ENCODE measurements at places on chromosomes 12 and 14.

- DNase-seq = no peak
Observed at GRCh38 chr14:92435154-92435553, 78.4 kb upstream of the RIN3 start.

DNA sequence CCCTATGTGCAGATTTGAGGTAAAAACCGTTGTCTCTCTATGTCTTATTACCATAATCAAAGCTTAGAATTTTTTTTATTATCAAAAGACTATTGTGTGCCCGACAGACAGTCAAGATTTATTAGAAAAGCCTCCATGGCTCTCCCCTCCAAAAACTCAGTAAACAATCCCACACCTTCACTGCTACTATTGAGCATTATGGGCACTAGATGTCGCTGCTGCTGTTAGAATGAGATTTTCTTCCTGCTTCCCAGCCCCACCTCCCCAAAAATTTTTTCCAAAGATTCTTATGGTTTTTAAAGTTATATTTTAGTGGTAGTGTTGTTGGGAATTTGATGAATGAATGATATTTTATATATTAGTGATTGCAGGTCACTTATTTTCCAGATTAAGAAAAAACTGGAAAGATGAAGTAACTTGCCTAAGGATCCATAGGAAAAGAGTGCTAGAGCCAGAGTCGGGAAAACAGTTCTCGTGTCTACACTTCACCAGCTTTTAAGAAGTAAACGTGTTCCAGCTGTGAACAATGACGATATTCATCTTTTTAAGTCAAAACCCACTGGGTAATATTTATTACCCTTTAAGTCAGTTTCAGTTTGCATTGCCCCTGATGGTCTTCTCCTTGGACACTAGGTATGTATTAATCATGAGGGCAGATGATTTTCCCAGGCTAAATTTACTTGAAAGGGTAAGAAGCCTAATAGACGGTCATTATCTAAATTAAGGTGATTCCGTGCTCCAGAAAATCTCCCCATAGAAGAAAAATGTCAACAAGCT is 12.2 kb upstream of the FOXG1 start:
- peak; percentile 83 for DNase-seq

GRCh38 chr12:211142-211465 is 2.9 kb downstream of the SLC6A12 start:
- DNase-seq = no peak

- DNase-seq = no peak
Observed at GRCh38 chr12:10612110-10612509, 1.3 kb downstream of the MAGOHB start.

- no peak for DNase-seq
Observed at GRCh38 chr14:24254630-24255392, 8.2 kb downstream of the TGM1 start.

DNA sequence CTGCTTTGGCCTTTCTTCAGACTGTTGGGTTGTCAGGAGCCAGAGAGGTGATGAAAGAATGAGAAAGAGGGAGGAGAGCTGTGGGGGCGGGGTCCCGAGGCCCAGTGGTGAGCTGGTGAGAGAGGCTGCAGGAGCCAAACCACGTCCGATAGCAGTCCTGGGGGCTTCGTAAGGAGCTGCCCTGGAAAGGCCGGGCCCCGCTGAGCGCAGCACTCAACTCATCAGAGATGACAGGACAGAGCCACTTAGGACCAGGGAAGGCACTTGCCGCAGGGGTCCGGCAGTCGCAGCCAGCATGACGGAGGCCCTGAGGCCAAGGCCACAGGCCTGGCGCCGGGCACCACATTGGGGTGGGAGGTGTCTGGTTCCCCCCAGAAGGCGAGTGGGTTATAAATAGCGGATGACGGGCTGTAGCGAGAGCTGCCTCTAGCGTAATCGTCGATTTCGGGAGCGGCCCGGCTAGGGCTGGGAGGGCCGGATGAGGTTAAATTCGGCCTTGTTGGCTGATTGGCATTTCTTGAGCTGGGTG is 179.0 kb downstream of the TSPAN9 start:
- DNase-seq = no peak

GRCh38 chr14:77284466-77284865 is 13.5 kb upstream of the NGB start:
- no peak for DNase-seq

GRCh38 chr12:10069976-10070375 is 28.8 kb downstream of the CLEC1A start:
- no peak for DNase-seq

DNA sequence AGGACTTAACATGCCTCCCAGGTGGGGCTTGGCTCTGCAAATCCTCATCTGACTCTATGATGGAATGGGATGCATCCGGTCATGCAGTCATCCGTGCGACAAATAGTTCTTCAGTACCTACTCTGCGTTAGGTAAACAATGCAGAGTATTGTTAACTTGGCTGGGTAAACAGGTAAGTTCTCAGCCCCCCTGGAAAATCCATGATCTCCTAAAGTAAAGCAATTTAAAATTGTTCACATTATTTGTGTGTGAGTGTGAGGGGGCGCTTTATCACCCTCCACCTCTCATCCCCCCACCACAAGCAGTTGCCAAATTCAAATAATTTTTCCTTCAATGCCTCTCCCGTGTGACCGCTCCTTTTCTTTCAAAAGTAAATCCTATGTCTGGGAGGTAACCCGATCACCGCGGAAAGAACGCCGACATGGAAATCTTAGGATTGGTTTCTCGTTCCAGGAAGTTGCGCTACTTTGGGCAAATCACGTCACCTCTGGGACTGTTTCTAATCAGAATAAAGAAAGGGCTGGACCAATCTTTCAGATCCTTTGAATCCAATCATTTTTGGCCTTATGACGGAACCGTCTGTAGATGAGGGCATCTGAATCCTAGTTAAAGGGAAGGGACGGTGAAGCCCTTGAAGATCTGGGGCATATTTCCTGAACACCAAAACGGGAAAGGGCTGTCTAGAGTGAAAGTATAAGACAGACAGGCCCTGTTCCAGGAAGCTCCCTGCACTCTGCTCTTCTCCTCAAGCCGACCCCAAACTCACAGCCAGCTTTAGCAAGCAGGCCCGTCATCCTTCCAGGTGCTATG is 44.0 kb upstream of the SINHCAF start:
- DNase-seq = no peak

DNA sequence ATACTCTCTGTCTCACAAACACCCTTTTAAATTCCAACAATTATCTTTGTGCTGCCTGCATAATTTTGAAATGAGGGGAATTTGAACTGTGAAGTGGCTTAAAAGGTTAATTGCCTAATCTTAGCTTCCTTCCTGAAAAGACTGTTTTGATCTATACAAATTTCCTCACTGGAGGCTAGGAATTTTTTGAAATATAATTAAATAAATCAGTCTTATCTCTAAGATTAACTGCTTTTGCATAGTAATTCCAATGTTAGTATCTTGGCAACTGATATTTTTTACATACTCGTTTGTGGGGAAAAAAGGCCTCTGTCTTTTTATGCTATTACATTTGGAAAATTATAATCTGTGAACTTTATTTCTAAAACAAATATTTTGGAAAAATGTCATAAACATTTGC is 498.5 kb downstream of the TMTC2 start:
- DNase-seq = no peak

DNA sequence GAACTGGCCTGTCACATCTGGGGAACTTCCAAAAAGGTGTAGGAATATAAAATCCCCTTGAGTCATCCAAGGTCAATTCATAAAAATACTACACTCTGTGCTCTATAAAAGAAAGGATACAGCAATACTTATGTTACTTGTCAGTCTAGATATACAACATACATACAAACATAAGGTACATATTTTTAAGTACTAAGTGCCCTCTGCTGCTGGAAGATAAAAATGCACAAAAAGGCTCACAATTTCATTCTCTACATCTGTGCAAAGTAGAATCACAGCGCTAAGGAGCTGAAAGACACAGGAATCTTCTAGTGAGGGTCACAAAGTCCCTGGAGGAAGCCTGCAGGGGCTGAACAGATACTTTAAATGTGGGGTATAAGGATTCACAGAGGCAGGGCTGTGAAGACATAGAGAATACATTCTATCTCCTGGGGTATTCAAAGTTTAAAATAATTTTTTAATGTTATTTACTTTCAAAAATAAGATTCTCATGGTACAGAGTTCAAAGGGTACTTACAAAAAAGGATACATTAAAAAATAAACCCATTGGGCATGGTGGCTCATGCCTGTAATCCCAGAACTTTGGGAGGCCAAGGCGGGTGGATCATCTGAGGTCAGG is 10.2 kb upstream of the GOLGA5 start:
- peak; percentile 83 for DNase-seq

DNA sequence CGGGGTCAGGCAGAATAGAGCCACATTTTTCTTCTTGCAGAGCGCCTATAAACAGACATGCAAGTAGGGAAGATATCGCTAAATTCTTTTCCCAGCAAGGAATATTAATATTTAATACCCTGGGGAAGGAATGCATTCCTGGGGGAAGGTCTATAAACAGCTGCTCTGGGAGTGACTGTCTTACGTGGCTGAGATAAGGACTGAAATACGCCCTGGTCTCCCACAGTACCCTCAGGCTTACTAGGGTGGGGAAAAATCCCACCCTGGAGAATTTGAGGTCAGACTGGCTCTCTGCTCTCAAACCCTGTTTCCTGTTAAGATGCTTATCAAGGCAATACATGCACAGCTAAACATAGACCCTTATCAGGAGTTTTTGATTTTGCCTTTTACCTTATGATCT is 262.3 kb downstream of the CEP128 start:
- DNase-seq = no peak

DNA sequence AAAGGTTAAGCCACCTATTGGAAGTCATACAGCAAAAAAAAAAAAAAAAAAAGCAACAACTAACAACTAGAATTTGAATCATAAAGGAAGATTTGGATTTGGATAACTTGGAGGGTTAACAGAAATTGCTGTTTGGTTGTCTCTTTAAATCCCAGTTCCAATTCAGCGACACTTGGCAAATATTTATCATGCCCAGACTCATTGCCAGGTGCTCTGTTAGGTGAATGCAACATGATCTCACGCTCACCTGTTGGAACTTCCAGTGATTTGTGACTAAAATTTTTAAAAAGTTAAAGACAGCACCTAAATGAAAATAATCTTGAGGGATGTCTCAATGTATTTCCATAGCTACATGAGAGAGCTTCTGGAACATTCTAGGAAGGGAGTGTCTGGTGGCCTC is 103.7 kb downstream of the TBX3 start:
- no peak for DNase-seq

- DNase-seq = no peak
Observed at GRCh38 chr12:29566441-29566840, 69.0 kb upstream of the OVCH1 start.

- DNase-seq = no peak
Observed at GRCh38 chr12:49969651-49970429, 2.9 kb upstream of the AQP6 start.

- no peak for DNase-seq
Observed at GRCh38 chr12:9180810-9181209, 27.4 kb downstream of the PZP start.

DNA sequence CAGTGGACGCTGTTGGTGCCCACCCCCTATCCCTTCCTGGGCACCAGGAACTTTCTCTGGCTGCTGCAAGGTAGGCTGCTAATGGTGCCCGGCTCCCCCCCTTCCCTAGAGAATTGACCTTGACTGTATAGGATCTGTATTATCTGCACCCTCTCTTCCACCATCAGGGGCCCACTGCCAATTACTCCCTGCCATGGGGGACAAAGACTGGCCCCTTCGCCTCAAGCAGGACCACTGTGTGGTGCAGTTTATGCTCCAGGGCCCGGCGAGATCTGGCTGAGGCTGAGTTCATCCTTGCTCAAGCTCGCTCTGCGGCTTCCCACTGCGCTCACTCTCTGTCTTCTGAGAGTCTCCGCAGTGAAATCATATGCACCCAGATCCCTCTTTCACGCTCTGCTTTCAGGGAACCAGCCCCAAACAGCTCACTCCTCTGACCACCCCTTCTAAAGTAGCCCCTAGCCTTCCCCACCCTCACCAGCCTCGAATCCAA is 95.2 kb downstream of the LGMN start:
- no peak for DNase-seq

GRCh38 chr14:81344481-81345160 is 55.5 kb downstream of the STON2 start:
- no peak for DNase-seq

DNA sequence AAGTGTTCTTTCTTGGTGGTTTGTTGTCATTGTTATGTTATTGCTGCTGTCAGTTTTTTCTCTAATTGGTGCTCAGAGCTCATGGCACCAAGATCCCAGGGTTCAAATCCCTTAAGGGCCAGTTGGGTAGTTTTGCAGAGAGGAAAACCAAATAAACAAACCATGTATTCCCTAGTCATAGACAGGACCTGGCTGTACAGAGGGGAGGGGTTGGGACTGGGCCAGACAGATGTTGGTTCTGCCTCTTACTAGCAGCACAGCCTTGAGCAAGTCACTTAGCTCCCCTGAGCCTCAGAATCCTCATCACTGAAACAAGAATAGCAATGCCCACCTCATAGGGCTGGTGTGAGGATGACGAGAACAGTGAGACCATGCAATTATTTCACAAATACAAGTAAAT is 53.4 kb downstream of the LTBP2 start:
- DNase-seq = no peak

DNA sequence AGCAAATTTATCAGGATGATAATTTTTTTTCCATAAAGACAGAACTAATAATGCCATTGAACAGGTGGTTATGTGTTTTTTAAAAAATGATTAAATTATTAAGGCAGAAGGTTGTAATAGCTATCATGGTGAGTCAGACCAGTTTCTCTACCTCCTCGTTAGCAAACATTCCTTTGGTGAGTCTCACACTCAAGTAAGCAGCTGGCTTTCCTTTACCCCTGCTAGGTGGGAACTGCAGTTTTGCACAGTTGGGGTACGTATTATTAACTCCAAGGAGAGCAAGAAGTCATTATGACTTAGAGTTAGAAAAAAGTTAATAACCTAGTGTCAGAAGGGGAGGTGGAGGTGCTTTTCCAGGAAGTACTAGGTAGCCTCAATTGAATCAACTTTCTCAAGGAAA is 165.3 kb downstream of the SNAPC1 start:
- peak; percentile 69 for DNase-seq

- no peak for DNase-seq
Observed at GRCh38 chr12:82896979-82897378, 210.3 kb downstream of the TMTC2 start.

DNA sequence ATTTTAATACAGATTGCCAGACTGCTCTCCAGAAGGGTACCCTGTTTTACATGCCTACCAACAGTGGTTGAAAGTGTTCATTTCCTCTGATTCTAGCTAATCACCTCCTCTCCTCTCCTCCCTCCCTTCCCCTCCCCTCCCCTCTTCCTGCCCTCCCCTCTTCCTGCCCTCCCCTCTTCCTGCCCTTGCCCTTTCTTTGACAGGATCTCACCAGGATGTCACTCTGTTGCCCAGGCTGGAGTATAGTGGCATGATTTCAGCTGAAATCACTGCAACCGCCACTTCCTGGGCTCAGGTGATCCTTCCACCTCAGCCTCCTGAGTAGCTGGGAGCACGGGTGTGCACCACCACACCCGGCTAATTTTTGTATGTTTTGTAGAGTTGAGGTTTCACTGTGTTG is 24.7 kb downstream of the APAF1 start:
- DNase-seq = no peak

- DNase-seq = no peak
Observed at GRCh38 chr12:109637348-109637747, 63.8 kb downstream of the MVK start.

DNA sequence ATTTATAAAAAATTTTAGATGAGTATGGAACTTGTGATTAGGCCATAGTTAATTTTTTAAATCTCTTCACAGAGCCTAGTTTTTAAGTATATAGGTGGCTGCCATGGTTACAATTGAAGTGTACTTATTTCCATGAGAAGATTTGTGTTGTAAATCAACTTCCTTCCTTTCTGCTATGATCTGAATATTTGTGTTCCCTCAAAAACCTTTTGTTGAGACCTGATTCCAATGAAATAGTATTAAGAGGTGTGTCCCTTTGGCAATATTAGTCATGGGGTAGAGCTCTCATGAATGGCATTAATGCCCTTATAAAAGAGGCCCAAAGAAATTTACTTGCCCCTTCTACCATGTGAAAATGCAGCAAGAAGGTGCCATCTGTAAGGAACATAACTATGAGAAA is 28.8 kb downstream of the ETNK1 start:
- DNase-seq = no peak

Measured in Karpas-422 (cell line).